ENCODE measurements at places on chromosomes 2 and 18.

DNA sequence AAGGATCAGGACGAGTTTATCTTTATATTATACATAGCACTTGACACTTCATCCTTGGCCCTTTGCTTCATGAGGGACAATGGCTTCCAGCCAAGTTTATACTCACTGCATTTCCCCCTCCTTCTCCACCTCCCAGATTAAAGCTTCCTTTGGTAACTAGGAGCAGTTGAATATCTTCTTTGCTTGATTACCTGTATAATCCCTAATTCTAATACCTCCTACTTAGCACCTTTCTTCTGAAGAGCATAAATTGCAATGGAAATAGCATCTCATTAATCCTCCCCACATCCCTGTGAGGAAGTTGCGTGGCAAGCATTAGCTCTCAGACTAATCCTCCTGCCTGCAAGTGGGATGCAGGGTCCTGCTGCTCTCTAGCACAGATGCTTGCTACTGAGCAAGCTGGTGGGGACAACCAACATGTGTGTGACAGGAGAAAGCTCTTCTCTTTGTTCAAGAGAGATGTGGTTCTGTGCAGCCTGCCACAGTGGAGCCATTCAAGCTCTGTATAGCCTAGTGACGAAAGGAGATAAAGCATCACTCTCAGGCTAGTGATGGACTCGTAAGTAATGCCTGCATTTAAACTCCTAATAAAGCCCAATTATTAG is 19.1 kb downstream of the KLHL14 start:
- no peak for DNase-seq

GRCh38 chr18:13618760-13619438 is 107.5 kb downstream of the FAM210A start:
- no peak for DNase-seq

GRCh38 chr2:123999681-124000080 is 25.4 kb upstream of the CNTNAP5 start:
- no peak for DNase-seq

DNA sequence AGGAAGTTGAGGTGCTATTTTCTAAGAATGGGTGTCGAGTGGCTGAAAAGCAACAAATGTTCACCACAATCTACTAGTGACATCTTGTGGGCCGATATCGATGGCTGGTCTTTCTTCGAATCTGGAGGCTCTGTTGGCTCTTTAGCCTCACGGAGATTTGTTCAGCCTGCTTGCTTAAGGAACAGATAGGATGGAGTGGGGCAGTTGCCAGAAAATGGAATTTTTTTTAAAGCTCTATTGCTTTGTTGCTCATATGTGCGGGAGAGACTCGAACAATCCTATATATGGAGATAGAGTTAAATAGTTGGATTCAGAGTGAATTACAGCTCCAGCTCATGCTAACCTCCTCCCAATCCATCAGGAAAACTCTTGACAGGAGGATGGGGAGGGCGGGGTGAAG is 70.9 kb upstream of the LYPD6B start:
- no peak for DNase-seq

GRCh38 chr18:4017480-4017879 is 437.6 kb downstream of the DLGAP1 start:
- DNase-seq, result peak; percentile 34

DNA sequence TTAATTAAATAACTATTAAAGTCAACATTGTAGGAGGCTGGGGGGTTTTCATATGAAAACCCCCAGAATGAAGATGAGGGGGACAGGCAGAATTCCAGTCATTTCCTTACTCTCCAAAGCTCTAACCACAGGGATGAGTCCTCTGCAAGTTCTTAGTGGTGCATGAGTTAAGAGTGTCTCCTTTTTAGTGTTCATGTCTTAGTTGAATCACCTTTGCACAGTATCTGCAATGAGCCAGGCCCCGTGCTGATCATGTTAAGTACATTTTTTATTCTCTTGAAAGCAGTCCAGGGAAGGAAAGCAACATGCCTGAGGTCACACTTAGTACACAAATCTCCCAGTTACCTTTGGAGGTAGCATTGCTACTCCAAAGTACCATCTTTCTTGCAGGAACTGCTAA is 25.7 kb upstream of the MSGN1 start:
- no peak for DNase-seq

DNA sequence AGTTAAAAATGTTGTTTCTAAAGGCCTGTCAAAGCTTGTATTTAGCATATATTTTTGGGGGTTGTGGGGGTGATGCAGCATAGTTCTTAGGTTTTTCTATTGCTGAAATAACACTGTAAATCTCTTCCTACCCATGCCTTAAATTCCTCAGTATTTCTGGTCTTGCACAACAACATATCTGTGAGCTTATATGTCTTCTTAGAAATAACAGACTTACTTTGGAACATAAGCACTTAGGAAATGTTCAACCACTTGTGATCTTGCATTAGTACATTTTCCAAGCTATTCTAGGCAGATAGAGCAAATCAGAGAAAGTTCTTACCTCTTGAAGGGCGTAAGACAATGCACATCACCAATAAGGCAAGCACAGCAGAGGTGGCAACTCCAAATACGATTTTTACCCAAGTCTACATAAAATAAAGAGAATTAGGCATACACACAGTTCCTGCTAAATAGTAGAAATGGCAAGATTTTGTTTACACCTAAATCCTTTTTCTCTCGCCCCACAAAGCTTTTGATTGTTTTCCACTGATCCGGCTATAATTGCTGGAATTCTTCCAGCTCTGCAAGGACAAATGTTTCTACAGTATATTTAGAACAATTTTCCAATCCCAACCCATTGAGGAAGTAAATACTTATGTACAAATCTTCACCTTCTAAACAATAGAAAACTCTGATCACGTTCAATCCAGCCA is 512 bp downstream of the FAP start:
- DNase-seq, result no peak

DNA sequence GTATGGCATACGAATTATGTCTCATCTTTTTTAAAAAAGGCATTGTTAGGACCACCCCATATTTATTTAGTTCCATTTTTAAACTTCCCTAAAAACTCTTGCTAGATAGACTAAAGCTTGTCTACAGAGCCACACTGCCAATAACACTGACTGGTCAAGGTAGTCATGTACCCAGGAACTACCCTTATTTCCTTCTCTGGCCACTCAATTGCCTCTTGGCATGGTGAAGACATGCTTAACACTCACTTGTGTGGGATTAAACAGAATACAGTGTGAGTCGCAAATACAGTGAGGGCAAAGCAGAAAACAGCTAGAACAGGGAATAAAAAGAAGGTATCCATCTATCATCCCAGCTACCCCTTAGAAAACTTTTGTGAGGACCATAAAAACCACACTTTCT is 57.4 kb downstream of the KCNG3 start:
- no peak for DNase-seq

DNA sequence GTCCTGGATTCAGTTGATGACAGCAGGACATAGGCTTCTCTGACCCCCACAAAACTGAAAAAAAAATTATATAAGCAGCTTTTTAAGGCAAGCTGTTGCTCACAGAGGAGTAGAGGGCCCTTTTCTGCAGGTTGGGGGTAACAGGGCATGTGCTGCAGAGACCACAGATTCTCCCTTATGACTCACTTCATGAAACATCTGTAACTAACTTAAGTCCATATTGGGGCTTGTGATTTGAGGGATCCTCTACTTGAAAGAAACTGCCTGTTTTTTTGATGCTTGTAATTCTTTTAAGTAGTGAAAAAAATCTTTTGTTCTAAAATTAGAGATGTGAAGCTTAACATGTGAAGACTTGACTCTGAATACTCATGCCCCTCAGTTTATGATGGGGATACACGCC is 33.4 kb downstream of the XRCC5 start:
- DNase-seq, result no peak

GRCh38 chr2:191384829-191385228 is 139.6 kb downstream of the MYO1B start:
- no peak for DNase-seq

GRCh38 chr2:170972296-170973224 is 43.5 kb downstream of the GORASP2 start:
- peak; percentile 5 for DNase-seq

GRCh38 chr2:207531032-207531952 is 1.5 kb downstream of the CREB1 start:
- DNase-seq, result peak; percentile 34

GRCh38 chr2:202377207-202377761 is 1.2 kb downstream of the BMPR2 start:
- no peak for DNase-seq

- no peak for DNase-seq
These were observed 142.5 kb downstream of the SPHKAP start for GRCh38 chr2:228038967-228039366.

DNA sequence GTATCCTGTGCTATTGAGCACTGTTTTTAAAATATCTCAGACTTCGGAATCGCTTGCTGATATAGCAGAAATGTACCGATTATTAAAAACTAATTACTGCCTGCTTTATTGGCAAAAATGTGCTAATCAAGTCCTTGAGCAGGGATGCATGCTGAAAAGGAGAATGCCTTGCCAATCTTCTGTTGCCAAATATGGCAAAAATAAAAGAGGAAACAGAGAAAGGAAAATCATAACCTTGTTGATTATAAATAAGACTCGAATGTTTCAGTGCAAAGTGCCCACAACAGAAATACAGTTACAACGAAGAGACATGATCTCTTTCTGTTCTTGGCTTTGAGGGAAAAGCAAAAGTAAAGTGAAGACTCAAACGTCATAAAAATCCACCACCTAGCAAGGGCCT is 248.5 kb downstream of the TMEM182 start:
- no peak for DNase-seq

- DNase-seq, result no peak
These were observed 41.4 kb upstream of the TCF7L1 start for GRCh38 chr2:85091838-85092237.

GRCh38 chr2:7004636-7005035 is 87.4 kb downstream of the RNF144A start:
- DNase-seq, result no peak

DNA sequence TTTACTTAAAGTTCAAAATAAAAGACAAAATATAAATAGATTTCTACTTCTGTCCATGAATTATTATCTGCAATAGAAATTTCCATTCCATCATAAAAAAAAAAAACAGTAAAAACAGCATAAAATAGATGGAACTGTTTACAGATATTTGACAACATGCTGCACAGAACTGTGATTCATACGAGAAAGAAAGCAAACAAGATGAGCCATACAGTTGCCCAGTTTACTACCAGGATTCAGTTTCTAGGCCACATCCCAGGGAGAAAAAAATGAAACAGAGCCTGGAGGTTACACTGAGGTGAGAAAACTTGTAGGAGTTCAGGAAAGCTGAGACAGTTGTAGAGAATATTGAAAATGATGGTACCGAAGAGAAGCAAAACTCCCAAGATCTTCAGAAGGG is 1426.9 kb upstream of the ACVR2A start:
- no peak for DNase-seq

DNA sequence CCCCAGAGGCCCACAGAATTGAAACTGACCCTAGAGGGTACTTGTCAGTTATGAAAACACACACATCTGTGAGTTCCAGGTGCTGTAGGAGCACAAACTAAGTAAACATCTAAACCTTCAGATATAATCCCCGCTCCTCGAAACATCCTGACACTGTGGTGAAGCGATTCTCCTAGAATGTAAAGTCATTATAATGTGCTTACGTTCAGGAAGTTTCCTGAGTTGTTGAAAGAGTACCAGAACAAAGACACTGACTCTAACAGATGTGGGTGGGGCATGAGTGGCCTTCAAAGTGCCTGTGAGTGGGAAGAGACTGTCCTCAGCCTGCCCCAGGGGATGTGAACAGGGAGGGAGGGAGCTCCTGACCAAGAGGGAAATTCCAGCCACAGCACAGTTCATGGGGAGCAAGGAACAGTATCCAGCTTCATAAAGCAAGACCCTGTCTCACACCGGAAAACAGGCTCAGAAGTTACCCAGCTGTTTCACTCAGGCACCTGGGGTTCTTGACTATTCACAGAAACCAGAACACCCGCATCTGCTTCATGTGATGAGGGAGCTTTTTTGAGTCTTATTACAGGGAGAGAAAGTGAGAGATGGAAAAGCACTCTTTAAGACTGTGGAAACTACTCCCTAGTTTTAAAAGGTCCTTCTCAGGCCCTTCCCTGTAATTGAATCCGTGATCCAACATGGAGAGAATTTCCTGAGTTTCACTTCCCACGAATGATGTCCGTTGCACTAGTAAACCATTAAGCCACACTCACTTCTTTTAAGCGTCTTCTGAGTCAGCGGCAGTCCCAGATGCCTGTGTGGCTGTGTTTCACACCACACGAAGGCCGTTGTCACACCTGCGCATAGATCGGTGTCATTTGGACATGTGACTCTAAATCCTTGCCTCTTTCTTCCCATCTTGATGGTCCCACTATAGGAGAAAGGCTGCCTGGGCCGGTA is 88.6 kb upstream of the EML6 start:
- DNase-seq, result peak; percentile 87

GRCh38 chr2:217286833-217287232 is 427.0 kb upstream of the TNP1 start:
- DNase-seq, result no peak

DNA sequence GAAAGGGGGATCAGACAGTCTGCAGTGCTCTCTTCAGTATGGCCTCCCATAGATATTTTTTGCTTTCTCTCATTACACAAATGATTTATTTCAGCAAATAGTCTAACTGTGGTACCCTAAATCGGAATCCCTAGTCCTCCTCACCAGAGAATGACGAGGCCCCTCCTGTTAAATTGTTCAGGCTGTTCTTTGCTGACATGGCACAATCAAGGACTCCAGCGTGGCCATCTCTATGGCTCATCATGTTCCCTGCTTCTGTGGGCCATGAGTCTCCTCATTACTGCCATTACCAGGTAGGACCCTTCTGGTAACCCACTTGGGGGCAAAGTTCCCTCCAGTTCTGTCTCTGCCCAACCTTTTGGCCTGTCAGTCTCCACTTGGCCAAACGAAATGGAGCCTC is 62.2 kb downstream of the NAB1 start:
- no peak for DNase-seq

- DNase-seq, result no peak
These were observed 191.1 kb downstream of the CDH2 start for GRCh38 chr18:27985832-27986231.

- peak; percentile 17 for DNase-seq
These were observed 247.3 kb upstream of the SP5 start for GRCh38 chr2:170467568-170468422.

GRCh38 chr18:70981400-70982140 is 692.7 kb downstream of the SOCS6 start:
- DNase-seq, result no peak

- no peak for DNase-seq
These were observed 429.1 kb downstream of the DSC3 start for GRCh38 chr18:30613467-30613801.

- peak; percentile 46 for DNase-seq
These were observed 52.1 kb downstream of the CYRIA start for GRCh38 chr2:16613539-16614011.

DNA sequence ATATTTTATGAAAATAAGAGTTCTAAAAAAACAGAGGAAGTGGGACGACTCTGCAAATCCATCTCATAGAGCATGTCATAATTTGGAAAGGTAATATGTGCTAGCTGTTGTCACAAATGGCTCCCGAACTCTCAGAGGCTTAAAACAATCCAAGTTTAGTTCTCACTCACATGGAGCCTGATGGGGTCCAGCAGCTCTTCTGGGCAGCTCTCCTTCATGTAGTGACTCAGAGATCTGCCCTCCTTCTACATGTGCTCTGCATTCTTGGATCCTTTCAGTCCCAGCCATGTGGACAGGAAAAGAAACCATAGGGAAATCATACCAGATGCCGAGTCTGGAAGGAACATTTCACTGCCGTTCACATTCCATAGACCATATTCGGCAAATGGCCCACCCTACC is 180.1 kb upstream of the APCDD1 start:
- DNase-seq, result no peak

- DNase-seq, result peak; percentile 40
These were observed 977 bp downstream of the SLC8A1 start for GRCh38 chr2:40450796-40451430.
